Ammon's horn (tissue), 1 donor: ENCODE measurements at places on chromosomes 4 and X.

- DNase-seq = no peak
Observed at GRCh38 chr4:19999276-19999675, 252.4 kb upstream of the SLIT2 start.

DNA sequence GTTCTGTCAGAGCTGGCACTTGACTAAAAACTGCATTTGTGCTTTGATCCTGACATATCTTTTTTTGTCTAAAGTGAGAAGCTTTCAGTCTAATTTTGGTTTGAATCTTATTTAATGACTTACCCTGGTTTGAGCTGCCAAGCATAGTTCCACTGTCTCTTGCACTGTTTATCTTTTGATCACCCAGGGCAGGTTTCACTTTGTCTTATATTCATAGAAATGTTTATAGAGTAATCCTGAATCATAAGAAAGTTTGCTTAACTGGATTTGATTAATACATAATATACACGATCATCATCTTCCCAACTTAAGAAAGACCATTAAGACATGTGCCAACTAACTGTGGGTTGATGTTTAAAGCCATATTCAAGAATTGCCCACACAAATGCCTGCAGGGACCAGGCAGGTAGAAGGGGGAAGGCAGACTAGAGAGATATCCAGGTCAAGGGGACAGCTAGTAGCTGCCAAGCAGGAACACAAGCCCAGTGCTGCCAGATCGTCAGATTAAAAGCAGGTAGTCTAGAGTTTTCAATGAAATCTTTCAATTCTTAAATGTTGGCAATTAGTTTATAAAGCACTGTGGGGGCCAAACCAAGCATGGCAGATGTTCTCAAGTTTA lies 1.9 kb downstream of the GK start:
- no peak for DNase-seq

GRCh38 chrX:153423652-153424051 lies 12.4 kb downstream of the ZFP92 start:
- DNase-seq = no peak

GRCh38 chr4:175277816-175278215 lies 359.7 kb downstream of the ADAM29 start:
- DNase-seq = no peak
